ENCODE measurements at places on chromosomes 5 and 9.

DNA sequence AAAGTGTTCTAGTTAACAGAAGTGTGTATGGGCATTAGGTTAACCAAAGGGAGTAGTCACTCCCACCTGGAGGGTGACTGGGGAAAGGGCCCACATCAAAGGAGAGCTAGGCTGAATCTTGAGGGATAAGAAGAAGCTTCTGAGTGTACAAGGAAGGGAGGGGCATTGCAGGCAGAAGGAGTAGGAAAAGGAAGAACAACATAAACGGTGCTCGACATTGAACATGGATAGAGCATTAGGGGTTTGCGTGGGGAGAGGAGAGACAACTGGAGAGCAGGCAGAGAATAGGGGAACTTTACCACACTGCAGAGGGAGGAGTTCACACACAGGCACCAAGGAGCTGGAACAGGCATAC, 5.3 kb upstream of the GLRX start:
- DNase-seq, result no peak

- DNase-seq, result no peak
Observed at GRCh38 chr5:142192286-142193113, 83.9 kb downstream of the NDFIP1 start.

DNA sequence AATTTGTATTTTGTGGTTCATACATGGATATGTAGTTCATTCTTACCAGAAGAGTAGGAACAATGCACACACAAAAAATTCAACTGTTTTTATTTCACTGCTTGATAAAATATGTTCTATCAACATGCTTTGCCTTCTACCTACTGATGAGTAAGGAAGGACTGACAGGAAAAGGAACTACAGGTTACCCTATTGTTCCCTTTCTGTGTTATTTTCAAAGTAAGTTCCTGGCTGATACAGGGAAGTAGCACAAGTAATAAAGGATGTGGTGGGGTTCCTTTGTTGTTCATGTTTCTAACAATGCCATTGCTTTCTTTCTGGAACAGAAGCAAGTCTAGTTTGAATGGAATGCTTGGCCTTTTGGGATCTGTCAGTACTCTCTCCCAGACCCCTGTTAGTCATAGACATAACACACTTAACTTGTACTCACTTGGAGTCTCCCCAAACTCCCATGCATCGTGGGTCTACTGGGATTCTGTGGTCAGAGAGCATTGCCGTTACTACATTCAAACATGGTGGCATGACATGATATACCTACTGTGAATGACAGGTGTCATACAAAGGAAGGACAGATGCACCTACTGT, 20.2 kb upstream of the ALDOB start:
- no peak for DNase-seq

GRCh38 chr9:136729926-136730325, 12.8 kb downstream of the LCN10 start:
- DNase-seq, result no peak

GRCh38 chr9:108117795-108118194, 628.2 kb upstream of the KLF4 start:
- DNase-seq, result no peak

DNA sequence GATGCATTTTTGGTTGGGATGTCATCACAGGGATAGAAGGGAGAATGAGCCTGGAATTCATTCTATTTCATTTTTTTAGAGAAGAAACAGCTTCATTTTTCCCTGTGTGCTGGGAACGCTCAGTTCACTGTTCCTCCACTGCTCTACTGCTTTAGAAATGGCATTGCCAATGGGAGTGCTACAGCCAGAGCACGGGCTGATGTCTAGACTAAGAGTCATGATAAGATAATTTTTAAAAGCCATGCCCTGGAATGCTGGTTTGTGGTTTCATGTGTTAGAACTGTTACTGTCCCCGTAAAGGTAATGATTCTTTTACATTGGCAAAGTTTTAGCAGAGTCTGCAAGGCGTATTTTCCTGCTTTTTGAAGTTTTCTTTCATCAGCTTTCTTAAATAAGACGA, 119.6 kb downstream of the SEMA6A start:
- DNase-seq, result no peak

- DNase-seq, result no peak
Observed at GRCh38 chr9:113665756-113666155, 202.2 kb downstream of the RGS3 start.

DNA sequence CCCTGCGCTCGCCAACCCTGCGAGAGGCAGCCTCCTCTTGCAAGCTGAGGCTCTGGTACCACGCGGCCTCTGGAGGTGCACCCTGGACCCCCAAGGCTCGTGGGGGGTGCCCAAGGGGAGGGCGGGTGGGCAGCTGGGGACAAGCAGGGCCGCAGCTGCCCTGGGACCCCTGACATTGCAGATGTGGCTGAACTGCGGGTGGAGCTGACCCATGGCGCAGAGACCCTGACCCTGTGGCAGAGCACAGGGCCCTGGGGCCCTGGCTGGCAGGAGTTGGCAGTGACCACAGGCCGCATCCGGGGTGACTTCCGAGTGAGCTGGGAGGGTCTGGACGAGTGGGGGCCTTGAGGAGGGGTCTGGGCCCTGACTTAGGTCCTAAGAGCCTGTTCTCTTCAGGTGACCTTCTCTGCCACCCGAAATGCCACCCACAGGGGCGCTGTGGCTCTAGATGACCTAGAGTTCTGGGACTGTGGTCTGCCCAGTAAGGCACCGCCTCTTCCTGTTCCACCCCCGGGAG, 1.5 kb downstream of the MAMDC4 start:
- no peak for DNase-seq

DNA sequence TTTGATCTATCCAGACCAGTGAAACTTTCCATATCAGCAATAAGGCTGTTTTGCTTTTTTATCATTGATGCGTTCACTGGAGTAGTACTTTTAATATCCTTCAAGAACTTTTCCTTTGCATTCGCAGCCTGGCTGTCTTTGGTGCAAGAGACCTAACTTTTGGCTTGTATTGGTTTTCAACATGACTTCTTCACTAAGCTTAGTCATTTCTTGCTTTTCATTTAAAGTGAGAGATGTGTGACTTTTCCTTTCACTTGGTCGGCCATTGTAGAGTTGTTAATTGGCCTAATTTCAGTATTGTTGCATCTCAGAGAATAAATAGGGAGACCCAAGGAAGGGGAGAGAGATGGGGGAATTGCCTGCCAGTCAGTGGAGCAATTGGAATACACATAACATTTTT, 26.4 kb upstream of the CMYA5 start:
- DNase-seq, result no peak

- no peak for DNase-seq
Observed at GRCh38 chr9:116202219-116202912, 48.8 kb downstream of the PAPPA start.

DNA sequence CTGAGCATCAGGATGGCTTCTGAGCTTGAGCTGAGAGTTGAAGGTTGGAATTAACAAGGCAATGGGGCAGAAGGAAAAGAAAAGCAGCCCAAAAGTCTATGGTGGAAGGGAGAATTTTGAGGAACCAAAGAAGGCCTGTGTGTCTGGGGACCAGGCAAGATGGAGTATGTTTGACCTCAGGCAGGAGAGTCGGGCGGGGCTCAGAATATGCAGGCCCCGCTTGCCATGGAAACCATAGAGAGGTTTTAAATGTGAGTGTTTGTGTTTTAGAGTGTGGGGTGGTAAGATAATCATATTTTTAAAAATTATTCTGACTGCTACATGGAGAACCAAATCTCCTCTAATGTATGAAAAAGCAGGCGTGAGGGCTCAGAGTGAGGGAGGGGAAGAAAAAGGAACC, 174.0 kb upstream of the PPP2R2B start:
- DNase-seq, result no peak

DNA sequence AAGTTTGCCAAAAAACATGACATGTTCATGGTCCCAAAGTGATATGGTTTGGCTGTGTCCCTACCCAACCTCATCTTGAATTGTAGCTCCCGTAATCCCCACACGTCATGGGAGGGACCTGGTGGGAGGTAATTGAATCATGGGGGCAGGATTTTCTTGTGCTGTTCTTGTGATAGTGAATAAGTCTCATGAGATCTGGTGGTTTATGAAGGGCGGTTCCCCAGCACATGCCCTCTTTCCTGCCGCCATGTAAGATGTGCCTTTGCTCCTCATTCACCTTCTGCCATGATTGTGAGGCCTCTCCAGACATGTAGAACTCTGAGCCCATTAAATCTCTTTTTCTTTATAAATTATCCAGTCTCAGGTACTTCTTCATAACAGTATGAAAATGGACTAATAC, 322.1 kb downstream of the MED10 start:
- DNase-seq, result no peak

GRCh38 chr9:114216081-114216480, 60.7 kb downstream of the COL27A1 start:
- DNase-seq, result no peak

DNA sequence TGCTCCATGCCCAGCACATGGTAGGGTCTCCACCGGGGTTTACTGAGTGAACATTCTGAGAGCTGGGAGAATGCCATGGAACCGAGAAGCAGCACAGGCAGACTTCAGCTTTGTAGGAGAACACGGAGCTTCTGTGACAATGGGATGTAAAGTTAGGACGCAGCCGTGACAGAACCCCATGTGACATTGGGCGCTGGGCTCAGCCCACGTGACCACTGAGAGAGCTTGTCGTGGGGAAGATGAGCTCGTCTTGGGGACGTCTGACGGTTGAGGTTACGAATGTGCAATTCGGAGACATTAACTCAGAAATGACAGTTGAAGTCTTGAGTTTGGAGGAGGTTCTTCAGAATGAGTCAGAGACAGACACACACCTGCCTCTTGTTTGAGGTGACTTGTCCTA, 13.5 kb downstream of the SDHA start:
- no peak for DNase-seq

GRCh38 chr9:121494192-121494591, 5.5 kb downstream of the GGTA1 start:
- no peak for DNase-seq

DNA sequence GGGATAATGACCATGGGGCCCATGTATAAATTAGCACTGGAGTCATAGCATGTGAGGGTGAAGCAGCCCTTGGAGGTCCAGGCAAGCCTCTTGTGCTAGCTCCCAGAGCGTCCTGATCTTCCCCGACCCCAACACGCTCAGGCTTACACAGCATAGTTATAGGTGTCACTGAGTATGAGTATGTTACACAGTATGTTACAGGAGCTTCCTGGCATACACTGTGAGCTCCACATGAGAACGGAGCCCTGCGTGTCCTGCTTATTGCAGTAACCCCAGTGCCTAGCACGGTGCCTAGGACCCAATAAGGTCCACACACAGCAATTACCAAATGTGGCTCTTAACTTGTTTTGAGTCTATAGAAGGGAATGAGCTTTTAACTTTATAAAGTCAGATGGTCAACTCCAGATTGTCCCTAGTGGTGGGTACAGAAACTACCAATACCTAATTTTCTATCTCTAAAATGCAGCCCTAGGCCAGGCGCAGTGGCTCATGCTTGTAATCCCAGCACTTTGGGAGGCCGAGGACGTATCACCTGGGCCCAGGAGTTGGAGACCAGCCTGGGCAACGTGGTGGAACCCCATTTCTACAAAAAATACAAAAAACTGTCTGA, 64.1 kb downstream of the PLAC8L1 start:
- DNase-seq, result no peak

DNA sequence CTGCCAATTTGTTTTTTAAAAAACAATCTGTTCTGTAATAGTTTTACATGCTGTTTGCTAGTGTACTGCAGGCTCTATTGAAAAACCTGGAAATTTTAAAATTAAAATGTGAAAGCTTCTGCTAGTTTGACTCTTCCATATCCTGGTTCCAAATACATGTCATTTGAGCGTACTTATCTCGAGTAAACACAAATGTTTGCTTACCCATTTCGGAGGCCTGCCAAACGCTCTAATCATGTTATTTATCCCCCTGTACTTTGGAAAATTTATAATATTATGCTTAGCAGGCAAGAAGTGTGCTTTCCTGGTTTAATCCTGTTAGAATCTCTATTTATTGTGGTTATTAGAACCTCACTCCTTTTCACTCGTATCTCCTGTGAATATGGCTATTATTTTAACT, 476.8 kb upstream of the CYLC2 start:
- no peak for DNase-seq

- DNase-seq, result no peak
Observed at GRCh38 chr5:87400305-87400899, 12.3 kb downstream of the CCNH start.

DNA sequence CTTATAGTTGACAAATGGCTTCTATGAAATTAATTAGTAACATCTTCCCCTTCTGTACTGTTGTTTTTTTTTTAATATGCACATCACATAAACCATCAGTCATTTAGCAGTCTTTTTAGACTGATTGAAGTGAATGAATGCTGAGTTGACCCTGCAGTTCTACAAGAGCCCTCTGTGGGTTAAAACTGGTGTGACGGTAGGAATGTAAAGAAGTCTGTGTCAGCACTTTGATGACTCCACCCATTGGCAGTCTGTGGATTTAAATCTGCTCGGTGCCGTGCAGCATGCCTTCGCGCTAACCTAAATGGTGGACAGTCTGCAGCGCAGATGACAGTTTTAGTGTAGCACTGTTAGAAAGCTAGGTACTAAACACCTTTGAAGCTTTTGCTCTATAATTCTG, 3.1 kb downstream of the GTF3C4 start:
- no peak for DNase-seq
